ENCODE measurements at places on chromosomes 16 and 17. TPM values are rescaled to one million over a fixed set of nuclear protein-coding genes. Genes with fewer than 3 reads are reported as not detected.

- DNase-seq, result no peak
These were observed 93.9 kb upstream of the FA2H start for GRCh38 chr16:74868501-74868900.

GRCh38 chr16:12602811-12603698, 200.6 kb downstream of the CPPED1 start:
- no peak for DNase-seq

- DNase-seq, result no peak
These were observed 372.3 kb upstream of the SALL1 start for GRCh38 chr16:51523400-51523799.

The AATF gene
- 105 TPM for total RNA-seq

The PRSS21 gene
- total RNA-seq, result 0.39 TPM
